Lung (tissue), 17 donors: ENCODE measurements at places on chromosomes 1 and 21.

- peak; percentile 24 for DNase-seq
Measured at GRCh38 chr1:196355206-196355786, 252.9 kb downstream of the KCNT2 start.

GRCh38 chr1:118247593-118247992 is 62.6 kb upstream of the SPAG17 start:
- no peak for DNase-seq

- DNase-seq = no peak
Measured at GRCh38 chr21:24423546-24423945, 1183.7 kb downstream of the MRPL39 start.

GRCh38 chr1:8136766-8137165 is 110.7 kb upstream of the ERRFI1 start:
- DNase-seq = no peak

DNA sequence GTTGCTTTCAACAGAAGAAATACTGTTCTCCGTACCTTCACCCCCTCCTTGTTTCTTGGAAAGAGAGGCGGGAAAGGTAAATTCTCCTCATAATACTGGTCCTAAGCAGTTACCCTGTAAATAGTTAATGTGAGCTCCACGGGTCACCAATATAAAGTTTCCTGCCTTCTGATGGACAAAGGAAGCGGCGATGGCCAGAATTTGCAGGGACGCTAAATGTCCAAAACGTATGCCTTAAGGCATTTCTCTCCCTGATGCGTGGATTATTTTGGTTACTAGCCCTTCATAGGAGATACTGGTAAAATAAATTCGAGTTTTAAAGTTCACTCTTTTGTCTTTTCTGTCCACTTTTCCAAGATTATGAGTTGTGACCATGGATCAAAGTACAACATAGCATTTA is 898 bp upstream of the PTGS2 start:
- no peak for DNase-seq

DNA sequence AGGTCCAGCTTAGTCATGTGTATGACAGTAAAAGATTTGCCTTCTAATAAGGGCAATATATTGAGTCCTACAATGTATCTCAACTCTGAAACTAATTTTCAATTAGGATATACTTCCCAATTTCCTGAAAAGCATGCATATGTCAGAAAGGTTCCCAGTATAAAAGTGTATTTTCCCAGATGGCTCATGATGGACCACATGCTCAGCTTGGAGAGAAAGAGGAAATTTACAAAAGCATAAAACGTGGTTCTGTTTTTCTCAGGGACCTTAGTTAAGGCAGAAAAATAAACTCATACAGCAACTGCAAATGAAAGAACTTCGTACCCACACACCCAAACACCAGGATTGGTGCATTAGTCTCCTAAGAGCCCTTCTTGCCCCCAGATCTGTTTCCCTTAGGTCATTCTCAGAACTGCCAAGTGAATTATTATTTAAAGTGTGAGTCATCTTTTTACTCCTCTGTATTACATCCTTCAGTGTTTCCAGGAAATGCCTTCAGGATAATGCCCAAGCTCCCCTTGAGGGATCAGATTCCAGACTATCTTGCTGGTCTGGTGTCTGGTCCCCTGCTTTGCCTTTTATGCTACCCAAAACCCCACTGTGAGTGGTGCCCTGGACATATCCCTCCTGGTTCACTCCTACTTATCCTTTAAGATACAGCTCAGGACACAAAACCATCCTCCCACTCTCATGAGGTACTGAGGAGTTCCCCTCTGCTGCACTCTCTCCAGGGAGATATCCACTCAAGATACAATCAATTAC is 57.4 kb downstream of the SSX2IP start:
- no peak for DNase-seq

DNA sequence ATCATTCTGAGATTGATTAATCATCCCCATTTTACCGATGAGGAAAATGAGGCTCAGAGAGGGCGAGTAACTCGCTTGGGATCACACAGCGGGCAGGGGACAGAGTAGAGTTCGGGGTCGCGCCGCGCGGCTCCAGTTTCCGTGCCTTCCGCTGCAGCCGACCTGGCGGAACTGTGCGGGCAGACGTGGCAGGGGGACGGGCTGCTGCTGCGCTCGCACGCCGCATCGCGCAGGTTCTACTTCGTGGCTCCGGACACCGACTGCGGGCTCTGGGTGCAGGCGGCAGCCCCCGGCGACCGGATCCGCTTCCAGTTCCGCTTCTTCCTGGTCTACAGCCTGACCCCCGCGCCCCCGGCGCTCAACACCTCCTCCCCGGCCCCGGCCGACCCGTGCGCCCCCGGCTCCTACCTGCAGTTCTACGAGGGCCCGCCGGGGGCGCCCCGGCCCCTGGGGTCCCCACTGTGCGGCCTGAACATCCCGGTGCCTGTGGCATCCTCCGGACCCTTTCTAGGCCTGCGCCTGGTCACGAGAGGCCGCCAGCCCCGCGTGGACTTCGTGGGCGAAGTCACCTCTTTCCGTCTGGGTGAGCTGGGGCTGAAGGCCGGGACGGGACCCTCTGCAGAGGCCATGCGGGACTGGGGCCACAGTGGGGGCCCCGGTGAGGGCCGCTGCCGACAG is 2.3 kb downstream of the LDLRAD2 start:
- peak; percentile 39 for DNase-seq

- DNase-seq = peak; percentile 77
Measured at GRCh38 chr1:198934901-198935305, 296.1 kb downstream of the PTPRC start.

DNA sequence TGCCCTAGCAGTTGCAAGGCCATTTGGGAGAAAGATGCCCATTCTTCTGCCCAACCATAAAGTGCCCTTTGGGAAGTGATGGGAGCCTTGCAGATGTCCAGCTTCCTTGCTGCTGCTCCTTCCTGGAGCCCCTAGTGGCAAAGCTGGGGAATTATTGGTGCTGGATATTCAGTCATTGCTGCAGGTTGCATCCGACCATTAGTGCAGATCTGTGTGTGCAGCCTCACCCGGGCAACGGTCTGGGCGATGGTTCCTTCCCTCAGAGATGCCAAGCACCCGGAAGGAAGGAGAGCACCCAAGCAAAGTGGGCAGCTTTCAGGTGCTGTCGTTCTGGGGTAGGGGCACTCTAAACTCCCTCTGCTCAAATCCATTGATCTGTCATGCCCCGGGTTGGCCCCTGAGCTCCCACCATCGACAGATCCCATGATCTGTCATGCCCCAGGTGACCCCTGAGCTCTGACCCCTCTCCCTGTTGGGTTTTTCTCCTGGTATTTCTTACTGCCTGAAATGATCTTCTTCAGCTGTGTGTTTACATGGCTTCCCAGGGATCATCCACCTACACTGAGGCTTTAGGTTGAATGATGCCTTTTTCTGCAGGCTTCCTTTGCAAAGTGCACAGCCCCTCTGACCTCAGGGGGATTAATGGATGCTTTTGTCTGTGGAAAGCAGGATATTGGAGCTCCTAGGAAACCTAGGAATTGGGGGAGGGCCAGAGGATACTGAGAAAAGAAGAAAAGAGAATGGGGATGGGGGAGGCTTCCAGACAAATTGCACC is 467.5 kb downstream of the PTPRU start:
- no peak for DNase-seq

- no peak for DNase-seq
Measured at GRCh38 chr21:21159253-21159899, 161.2 kb downstream of the NCAM2 start.

GRCh38 chr21:30563072-30563471 is 2.0 kb upstream of the KRTAP19-7 start:
- DNase-seq = peak; percentile 1

GRCh38 chr1:43858324-43858723 is 75.3 kb upstream of the ARTN start:
- DNase-seq = peak; percentile 71
